ENCODE measurements at places on chromosomes 4 and X. TPM values are rescaled to one million over a fixed set of nuclear protein-coding genes. Genes with fewer than 3 reads are reported as not detected.

- H3K36me3 ChIP-seq, result no peaks in the 10 kb centered on the region
- H3K27ac ChIP-seq, result no peak within 1 kb of the TSS
- DNase-seq, result peak; percentile 59
- no peak within 1 kb of the TSS for H3K4me3 ChIP-seq
- H3K4me1 ChIP-seq, result no peaks in the 10 kb centered on the region
These were observed at the start of gene WAS for GRCh38 chrX:48683411-48683982. TSS of gene WAS (plus strand) at chrX:48683799. CDS start at chrX:48683854, 55 bp downstream.

- peak; percentile 93 for DNase-seq
- no peaks in the 10 kb centered on the region for H3K27me3 ChIP-seq
- H3K36me3 ChIP-seq, result no peaks in the 10 kb centered on the region
- no peak overlapping the region for H3K4me3 ChIP-seq
These were observed 115.0 kb downstream of the SMIM20 start for GRCh38 chr4:26028793-26029567.

DNA sequence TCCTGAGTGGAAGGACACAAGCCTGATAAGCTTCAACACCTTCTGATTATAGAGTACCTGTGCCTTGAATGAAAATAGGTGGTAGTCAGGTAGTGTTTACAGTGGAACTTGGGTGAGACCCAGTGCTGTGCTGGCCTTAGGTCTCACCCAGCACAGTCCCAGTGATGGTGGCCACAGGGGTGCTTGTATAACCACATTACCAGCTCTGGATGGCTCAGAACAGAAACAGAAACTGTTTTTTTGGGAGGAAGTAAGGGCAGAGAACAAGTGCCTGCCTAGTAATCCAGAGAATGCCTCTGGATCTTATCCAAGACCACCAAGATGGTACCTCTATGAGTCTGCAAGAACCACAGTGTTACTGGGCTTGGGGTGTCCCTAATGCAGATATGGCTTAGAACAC, 171.5 kb upstream of the DIPK2B start:
- H3K4me1 ChIP-seq, result no peaks in the 10 kb centered on the region
- no peaks in the 10 kb centered on the region for H3K27me3 ChIP-seq
- no peak overlapping the region for H3K27ac ChIP-seq
- no peak for DNase-seq

DNA sequence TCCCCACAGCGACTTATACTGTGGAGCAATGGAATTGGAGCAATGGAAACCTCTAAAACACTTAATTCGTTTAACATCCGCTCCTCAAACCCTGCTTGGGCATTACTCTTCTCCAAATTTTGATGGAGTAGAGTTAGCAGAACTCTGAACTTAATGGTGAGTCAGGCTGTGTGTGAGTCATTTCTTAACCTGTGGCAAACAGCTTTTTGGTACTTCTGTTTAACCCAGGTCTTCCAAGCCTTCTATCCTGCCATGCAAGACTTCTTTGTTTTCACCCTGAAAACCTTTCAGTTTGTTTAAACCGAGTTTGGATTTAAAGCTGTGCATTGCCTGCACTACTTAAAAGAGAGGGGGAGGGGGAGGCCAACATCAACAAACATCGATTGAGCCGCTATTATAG, 3.6 kb upstream of the AMOT start:
- H3K4me3 ChIP-seq, result no peak overlapping the region
- H3K27ac ChIP-seq, result no peak overlapping the region
- no peak for DNase-seq
- H3K4me1 ChIP-seq, result no peaks in the 10 kb centered on the region
- no peaks in the 10 kb centered on the region for H3K36me3 ChIP-seq
- no peaks in the 10 kb centered on the region for H3K27me3 ChIP-seq

DNA sequence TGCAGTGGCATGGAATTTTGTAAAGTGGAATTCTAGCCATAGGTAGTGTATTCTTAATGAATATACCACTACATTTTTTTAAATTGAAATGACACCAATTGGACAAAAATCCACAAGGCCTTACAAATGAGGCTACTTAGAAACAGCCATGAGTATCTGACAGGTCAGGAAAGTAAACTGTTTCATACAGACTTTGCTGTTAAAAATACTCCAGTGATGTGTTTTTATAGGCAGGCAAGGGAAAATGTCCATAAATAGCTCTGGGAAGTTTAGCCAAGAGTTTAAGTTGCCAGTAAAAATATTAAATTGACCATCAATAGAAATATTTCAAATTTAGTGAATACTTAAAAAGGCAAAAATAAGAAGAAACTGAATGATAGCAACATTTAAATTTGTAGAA, 41.8 kb upstream of the PDLIM5 start:
- no peak overlapping the region for H3K27ac ChIP-seq
- peaks cover 7% of the 10 kb centered on the region for H3K4me1 ChIP-seq
- DNase-seq, result no peak

DNA sequence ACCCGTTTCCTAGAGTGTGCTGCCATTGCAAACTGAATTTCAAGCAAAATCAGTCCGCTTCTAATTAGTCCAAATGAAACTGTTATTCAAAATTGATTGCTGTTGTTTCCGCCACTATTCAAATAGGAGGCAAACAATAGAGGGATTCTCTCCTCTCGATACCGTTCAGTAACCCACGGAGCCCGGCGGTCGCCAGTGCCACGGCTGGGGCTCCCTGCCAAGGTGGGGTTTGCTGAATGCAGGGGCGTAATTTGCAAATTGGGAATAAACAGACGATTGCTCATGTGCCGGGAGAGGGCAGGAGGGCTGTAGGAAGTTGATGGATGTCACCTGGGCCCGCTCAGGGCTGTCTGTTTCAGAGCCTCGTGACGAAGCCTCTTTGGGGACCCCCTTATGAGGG, 8.8 kb downstream of the ADRA2C start:
- H3K27ac ChIP-seq, result no peak overlapping the region
- H3K4me1 ChIP-seq, result no peaks in the 10 kb centered on the region
- DNase-seq, result no peak
- no peaks in the 10 kb centered on the region for H3K36me3 ChIP-seq
- no peaks in the 10 kb centered on the region for H3K27me3 ChIP-seq
- no peak overlapping the region for H3K4me3 ChIP-seq

DNA sequence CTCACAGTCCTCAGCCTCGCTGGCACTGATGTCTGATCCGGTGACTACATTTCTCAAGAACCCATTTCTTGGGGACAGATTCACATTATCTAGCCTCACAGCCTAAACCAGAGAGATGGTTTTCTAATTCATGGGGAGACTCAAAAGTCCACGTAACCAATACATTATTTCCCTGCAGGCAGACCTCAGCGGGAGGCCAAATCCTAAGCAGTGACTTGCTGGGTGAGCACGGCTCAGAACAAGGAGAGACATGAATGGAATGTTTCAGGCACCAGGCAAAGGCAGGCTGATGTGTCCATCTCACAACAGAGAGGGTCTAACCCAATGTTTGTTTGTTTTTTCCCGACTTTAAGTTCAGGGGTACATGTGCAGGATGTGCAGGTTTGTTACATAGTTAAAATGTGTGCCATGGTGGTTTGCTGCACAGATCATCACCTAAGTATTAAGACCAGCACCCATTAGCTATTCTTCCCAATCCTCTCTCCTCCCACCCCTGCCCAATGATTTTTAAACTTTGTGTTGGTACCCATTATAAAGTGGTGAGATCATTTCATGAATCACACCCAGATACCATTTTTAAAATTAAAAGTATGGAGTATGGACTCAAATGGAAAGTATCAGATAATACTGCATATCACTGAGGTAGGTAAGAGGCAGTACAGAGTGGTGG, 53.3 kb downstream of the SCD5 start:
- no peaks in the 10 kb centered on the region for H3K27me3 ChIP-seq
- H3K36me3 ChIP-seq, result no peaks in the 10 kb centered on the region

DNA sequence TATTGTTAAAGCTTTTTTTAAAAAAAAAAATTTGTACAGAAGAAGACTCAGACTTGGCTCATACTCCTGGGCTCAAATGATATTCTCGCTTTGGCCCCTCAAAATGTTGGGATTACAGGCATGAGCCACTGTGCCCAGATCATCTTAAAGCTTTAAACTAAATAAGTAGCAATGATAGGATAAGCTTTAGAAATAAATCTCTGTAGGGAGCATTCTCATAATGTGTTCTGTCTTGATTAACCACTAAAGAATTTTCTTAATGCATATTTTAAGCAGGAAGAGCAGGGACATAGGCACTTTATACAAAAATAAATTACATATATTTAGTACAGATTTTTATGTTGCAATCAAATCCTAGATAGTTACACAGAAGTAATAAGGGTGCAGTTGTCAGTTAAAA, 667.2 kb downstream of the GRID2 start:
- H3K27ac ChIP-seq, result no peak overlapping the region
- DNase-seq, result no peak
- H3K4me3 ChIP-seq, result no peak overlapping the region
- no peaks in the 10 kb centered on the region for H3K36me3 ChIP-seq
- no peaks in the 10 kb centered on the region for H3K27me3 ChIP-seq
- H3K4me1 ChIP-seq, result no peaks in the 10 kb centered on the region

The SSX3 gene
- total RNA-seq, result not detected

The GBA3 gene
- not detected for total RNA-seq

The UGT2B7 gene
- not detected for total RNA-seq

The ZNF711 gene
- total RNA-seq, result 5.2 TPM

Data from aorta (tissue), 5 donors.